ENCODE measurements at places on chromosomes 1 and 21.

DNA sequence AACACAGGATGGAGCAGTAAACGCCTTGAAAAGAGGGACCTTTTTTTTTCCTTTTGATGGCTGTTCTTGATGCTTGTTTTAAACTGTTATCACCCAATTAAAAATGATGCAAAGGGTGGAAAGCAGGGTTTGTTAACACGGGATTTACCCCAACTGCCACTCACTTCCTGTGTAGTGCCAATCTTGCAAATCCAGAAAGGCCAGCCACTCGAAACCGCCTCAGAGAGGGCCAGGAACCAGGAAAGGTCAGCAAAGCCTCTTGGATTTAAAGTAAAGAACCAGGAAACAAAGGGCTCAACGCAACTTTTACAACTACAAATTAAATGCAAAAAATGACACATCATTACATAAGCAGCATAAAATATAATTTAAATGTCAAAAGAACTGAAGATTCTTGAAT, 347.4 kb downstream of the PDE4B start:
- no peak for DNase-seq

DNA sequence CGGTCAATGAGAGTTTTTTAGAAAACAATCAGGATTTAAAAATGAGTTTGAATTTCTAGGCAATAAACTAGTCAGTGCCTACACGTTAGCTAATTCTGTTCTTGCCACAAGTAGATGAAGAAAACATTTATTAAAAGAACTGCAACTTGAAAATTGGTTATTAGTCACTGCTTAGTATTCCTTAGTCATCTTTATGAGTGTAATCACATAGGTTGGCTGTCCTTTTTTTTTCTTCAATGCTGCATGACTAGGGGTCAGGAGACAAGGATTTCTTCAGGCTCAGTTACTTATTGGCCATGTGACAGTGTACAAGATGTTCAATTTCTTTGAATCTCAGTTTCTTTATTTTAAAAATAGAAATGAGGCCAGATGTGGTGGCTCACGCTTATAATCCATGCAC, 17.1 kb downstream of the SOAT1 start:
- DNase-seq = no peak

GRCh38 chr1:221053889-221054288, 174.6 kb downstream of the HLX start:
- no peak for DNase-seq

GRCh38 chr1:56256153-56257000, 323.0 kb downstream of the PLPP3 start:
- no peak for DNase-seq

- DNase-seq = no peak
Measured at GRCh38 chr1:22717037-22717760, 6.6 kb downstream of the EPHB2 start.
